ENCODE measurements at places on chromosomes 1 and 21. TPM values are rescaled to one million over a fixed set of nuclear protein-coding genes. Genes with fewer than 3 reads are reported as not detected.

CGN gene
- total RNA-seq: 0.49 TPM

GREM2 gene
- total RNA-seq: not detected

THEM5 gene
- not detected for total RNA-seq

IL22RA1 gene
- total RNA-seq: 0.10 TPM

RBP7 gene
- not detected for total RNA-seq

SFPQ gene
- total RNA-seq: 412 TPM

AGL gene
- 21.7 TPM for total RNA-seq

TAGLN2 gene
- 342 TPM for total RNA-seq

DCST2 gene
- 0.90 TPM for total RNA-seq

F13B gene
- not detected for total RNA-seq

DNA sequence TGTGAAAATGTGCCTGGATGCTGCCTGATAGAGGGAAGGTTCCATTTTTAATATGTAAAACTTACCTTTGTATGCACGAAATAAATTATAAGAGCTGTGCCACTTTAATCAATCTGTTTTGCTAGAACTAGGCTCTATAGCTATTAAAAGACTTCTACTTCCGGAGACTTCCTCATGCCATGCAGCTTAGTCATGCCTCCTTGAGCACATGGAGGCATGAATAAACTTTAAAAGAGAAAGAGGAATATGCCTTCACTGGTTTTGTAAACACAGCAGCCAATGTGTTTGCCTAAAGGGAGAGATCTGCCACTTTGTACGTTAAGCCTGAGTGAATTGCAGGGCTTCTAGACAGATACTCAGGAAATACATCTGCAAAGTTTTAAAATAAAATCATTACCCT, 604.6 kb downstream of the LRRIQ3 start:
- peaks cover 20% of the 10 kb centered on the region for H3K4me1 ChIP-seq
- no peaks in the 10 kb centered on the region for H3K36me3 ChIP-seq
- peak; percentile 53 for DNase-seq
- H3K4me3 ChIP-seq: peak overlapping the region; percentile 18
- peak overlapping the region; percentile 62 for H3K27ac ChIP-seq
- H3K27me3 ChIP-seq: no peaks in the 10 kb centered on the region

GRCh38 chr1:37255136-37255795, 219.1 kb upstream of the ZC3H12A start:
- H3K27me3 ChIP-seq: no peaks in the 10 kb centered on the region
- H3K4me3 ChIP-seq: no peak overlapping the region
- no peaks in the 10 kb centered on the region for H3K36me3 ChIP-seq

DNA sequence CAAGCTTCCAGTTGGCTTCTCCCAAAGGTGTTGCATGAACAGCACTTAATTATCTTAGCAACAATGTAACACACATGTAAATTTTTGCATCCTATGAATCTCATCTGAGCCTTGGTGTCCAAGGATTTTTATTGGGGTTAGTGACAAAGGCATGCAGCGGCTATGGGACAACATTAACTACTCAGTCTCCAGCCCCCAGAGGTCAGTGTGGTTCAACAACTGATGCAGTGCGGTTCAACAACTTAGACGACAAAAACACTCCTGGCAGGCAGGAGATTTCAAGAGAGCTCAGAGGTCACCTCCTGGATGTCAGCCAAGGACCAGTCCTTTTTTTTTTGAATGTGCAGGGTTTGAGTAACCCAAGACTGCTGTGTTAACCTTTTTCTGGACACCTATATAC, 77.5 kb upstream of the HMCN1 start:
- H3K27ac ChIP-seq: no peak overlapping the region
- H3K36me3 ChIP-seq: no peaks in the 10 kb centered on the region
- no peaks in the 10 kb centered on the region for H3K27me3 ChIP-seq
- no peak for DNase-seq

- H3K36me3 ChIP-seq: no peaks in the 10 kb centered on the region
- peak; percentile 20 for DNase-seq
- H3K4me3 ChIP-seq: no peak overlapping the region
- no peak overlapping the region for H3K27ac ChIP-seq
- H3K27me3 ChIP-seq: peaks cover 19% of the 10 kb centered on the region
Observed at GRCh38 chr1:166969074-166969677, 6.2 kb downstream of the ILDR2 start.

DNA sequence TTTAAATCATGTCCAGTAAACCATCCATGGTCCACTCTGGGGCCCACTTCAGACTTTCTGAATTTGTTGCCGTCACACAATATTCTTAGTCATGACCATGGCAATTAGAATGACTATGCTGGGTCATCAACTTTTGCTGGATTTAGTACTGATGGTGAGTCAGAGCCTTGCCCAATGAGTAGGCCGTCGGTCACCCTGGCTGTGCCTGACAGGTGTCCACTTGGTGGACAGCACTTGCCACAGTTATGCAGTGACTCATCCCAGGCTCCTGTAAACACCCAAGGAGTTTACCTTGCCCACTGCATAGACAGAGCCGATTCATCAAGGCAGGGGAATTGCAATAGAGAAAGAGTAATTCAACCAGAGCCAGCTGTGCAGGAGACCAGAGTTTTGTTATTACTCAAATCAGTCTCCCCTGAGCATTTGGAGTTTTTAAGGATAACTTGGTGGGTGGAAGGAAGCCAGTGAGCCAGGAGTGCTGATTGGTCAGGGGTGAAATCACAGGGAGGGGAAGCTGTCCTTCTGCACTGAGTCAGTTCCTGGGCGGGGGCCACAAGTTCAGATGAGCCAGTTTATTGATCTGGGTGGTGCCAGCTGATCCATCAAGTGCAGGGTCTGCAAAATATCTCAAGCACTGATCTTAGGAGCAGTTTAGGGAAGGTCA, 333.8 kb downstream of the PTPRU start:
- no peaks in the 10 kb centered on the region for H3K27me3 ChIP-seq
- no peak overlapping the region for H3K4me3 ChIP-seq
- no peaks in the 10 kb centered on the region for H3K4me1 ChIP-seq
- no peak overlapping the region for H3K27ac ChIP-seq
- H3K36me3 ChIP-seq: no peaks in the 10 kb centered on the region

GRCh38 chr1:203547771-203548421, 53.9 kb downstream of the OPTC start:
- no peaks in the 10 kb centered on the region for H3K36me3 ChIP-seq
- H3K4me3 ChIP-seq: no peak overlapping the region
- peaks cover 7% of the 10 kb centered on the region for H3K27me3 ChIP-seq
- H3K4me1 ChIP-seq: no peaks in the 10 kb centered on the region
- no peak for DNase-seq

GRCh38 chr1:42368096-42368795, 12.3 kb upstream of the RIMKLA start:
- H3K27ac ChIP-seq: no peak overlapping the region
- H3K4me3 ChIP-seq: no peak overlapping the region
- no peaks in the 10 kb centered on the region for H3K27me3 ChIP-seq
- H3K4me1 ChIP-seq: no peaks in the 10 kb centered on the region

DNA sequence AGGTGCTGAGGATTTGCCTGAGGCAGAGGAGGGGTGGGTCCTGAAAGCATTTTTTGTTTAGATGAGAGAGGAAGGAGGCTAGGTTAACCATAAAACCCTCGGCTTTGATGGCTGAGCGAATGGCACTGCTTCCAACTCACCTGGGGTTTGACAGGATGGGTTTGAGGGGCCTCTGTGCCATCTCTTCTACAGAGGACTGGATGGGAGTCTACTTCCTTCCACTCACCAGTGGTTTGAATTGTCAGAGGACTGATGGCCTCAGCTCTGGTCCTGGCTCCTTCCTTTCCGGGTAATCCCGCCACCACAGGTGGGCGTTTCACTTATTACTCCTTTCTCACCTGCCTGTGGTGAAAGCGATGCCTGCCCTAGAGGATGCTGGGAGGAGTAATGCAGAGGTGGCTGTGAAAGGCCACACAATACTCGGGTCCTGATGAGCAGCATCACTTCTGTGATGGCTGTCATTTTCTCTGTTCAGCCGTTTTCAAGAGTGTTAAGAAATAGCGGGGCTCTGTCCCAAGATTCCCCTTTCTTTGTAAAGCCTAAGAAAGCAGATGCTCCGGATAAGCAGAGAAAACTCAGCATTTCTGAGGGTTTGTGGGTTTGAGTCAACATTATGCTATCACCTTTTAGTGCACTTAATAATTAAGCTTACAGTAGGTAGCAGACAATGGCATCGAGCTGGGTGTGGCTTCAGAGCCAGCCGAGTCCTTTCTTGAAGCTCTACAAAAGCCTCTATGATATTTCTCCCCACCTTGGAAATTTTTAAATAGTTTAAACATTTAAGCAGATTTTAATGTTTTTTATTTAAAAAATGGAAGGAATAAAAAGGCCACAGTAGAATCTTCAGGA, 220.7 kb downstream of the HLX start:
- no peak for DNase-seq
- H3K27me3 ChIP-seq: no peaks in the 10 kb centered on the region
- no peak overlapping the region for H3K4me3 ChIP-seq
- H3K36me3 ChIP-seq: no peaks in the 10 kb centered on the region

DNA sequence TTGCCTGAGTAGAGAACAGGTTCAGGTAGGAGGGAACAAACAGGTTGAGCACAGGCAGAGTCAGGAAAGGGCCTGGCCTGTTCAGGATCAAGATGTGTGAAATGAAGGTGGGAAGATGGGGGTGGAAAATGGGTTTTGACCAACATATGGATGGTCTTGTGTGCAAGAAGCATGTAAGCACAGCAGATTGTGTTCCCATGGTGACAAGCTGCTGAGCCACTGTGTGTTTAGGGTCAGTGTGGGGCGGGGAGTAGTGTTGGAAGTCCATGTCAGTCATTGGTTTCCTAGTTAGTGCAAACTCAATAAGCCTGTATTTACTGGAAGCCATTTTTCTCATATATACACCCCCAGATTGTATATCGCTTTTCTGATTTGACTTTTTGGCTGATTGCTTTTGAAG, 111.9 kb downstream of the CAMTA1 start:
- H3K36me3 ChIP-seq: no peaks in the 10 kb centered on the region
- H3K27me3 ChIP-seq: no peaks in the 10 kb centered on the region
- no peak overlapping the region for H3K4me3 ChIP-seq
- H3K27ac ChIP-seq: no peak overlapping the region

DNA sequence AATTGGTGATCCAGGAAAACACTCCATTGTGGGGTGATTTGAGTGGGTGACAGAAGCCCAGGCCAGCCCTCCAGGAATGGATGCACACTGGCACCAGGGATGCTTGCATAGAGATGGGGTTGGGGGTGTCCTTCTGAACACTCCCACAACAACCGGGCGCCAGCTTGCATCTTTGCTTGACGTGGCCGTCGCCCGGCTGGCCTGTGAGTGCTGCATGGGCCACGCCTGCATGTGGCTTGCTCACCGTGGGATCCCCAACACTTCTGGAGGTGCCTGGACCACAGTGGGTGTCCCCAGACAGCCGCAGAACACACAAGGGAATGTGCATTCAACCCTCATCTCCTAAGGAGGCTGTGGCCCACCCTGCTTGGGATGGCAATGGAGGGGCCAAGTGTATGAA, 55.1 kb downstream of the SIK1 start:
- H3K36me3 ChIP-seq: no peaks in the 10 kb centered on the region
- H3K27ac ChIP-seq: no peak overlapping the region
- H3K4me1 ChIP-seq: peaks cover 22% of the 10 kb centered on the region
- no peak for DNase-seq
- H3K27me3 ChIP-seq: no peaks in the 10 kb centered on the region

DNA sequence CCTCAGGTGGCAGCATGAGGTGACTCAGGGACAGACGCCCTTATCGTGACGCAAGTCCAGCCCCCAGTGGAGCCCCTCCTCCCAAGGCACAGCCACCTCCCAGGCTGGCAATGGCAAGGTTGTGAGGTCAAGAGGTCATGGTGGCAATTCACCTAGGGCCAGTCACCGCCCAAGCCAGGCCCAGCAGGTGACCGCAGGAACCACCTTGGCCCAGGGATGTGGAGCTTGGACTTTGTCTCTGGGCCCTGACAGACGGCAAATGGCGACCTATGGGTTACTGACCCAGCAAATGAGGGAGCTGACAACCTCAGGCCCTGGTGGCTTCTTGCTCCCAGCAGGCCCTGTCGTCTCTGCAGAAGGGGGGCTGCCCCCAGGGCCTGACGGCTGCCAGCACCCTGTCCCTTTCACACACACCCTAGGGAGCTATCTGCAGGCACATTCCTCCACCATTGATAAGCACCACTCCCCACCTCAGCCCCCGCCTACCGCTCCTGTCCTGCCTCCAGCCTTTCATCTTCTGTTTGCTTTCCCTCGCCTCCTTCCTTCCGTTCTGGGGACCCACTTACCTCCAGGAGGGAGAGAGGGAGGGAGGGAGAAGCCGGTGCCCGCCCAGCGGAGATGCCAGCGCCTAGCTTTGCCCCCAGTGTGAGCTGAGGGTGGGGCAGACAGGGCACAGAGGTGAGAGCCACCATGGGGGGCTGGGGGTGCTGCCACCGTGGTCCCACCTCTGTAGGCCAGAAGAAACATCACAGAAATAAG, 12.1 kb downstream of the EPHA2 start:
- H3K4me1 ChIP-seq: no peaks in the 10 kb centered on the region
- H3K4me3 ChIP-seq: no peak overlapping the region
- DNase-seq: no peak
- no peaks in the 10 kb centered on the region for H3K27me3 ChIP-seq

GRCh38 chr21:31772674-31773555, 41.0 kb upstream of the SCAF4 start:
- H3K4me3 ChIP-seq: peak overlapping the region; percentile 6
- H3K27ac ChIP-seq: peak overlapping the region; percentile 94
- no peaks in the 10 kb centered on the region for H3K27me3 ChIP-seq
- DNase-seq: peak; percentile 82

GRCh38 chr21:28657566-28657965, 335.1 kb downstream of the LTN1 start:
- no peak overlapping the region for H3K4me3 ChIP-seq
- no peak overlapping the region for H3K27ac ChIP-seq
- no peaks in the 10 kb centered on the region for H3K27me3 ChIP-seq
- no peak for DNase-seq

- no peaks in the 10 kb centered on the region for H3K4me1 ChIP-seq
- no peak for DNase-seq
- H3K4me3 ChIP-seq: no peak overlapping the region
- H3K27me3 ChIP-seq: no peaks in the 10 kb centered on the region
Observed at GRCh38 chr21:35197992-35198431, 148.9 kb upstream of the RUNX1 start.

GRCh38 chr1:247172996-247173395, 1.2 kb upstream of the ZNF124 start:
- no peak overlapping the region for H3K4me3 ChIP-seq
- no peak overlapping the region for H3K27ac ChIP-seq
- H3K36me3 ChIP-seq: peaks cover 1% of the 10 kb centered on the region

DNA sequence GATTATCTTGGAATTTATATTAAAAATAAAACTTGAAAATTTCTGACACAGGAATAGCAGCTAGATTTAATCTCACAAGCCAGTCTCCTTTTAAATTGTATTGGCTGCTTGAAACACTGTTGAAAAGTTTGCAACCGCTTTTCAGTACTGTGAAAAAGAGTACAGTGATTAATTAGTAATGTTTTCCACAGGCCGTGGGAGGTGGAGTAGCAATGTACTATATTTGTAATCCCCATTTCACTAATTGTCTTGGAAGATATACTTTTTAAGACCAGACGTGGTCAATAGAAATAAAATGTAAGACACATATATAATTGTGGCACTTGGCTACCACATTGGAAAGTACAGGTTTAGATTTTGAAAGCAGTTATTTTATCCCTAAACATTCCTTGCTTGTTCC, 40.8 kb upstream of the MYOCOS start:
- H3K27me3 ChIP-seq: no peaks in the 10 kb centered on the region
- no peak for DNase-seq
- H3K4me3 ChIP-seq: no peak overlapping the region
- no peak overlapping the region for H3K27ac ChIP-seq
- H3K4me1 ChIP-seq: no peaks in the 10 kb centered on the region

GRCh38 chr1:185719021-185719420, 15.2 kb upstream of the HMCN1 start:
- H3K27me3 ChIP-seq: no peaks in the 10 kb centered on the region
- H3K4me1 ChIP-seq: no peaks in the 10 kb centered on the region
- no peaks in the 10 kb centered on the region for H3K36me3 ChIP-seq
- DNase-seq: no peak
- no peak overlapping the region for H3K27ac ChIP-seq
- H3K4me3 ChIP-seq: no peak overlapping the region
